ENCODE measurements at places on chromosomes 4 and X.
A peak's percentile ranks its signal among the peaks of the same experiment; 100 is the strongest.

GRCh38 chrX:63713526-63713925, 71.5 kb downstream of the ARHGEF9 start:
- DNase-seq, result no peak

DNA sequence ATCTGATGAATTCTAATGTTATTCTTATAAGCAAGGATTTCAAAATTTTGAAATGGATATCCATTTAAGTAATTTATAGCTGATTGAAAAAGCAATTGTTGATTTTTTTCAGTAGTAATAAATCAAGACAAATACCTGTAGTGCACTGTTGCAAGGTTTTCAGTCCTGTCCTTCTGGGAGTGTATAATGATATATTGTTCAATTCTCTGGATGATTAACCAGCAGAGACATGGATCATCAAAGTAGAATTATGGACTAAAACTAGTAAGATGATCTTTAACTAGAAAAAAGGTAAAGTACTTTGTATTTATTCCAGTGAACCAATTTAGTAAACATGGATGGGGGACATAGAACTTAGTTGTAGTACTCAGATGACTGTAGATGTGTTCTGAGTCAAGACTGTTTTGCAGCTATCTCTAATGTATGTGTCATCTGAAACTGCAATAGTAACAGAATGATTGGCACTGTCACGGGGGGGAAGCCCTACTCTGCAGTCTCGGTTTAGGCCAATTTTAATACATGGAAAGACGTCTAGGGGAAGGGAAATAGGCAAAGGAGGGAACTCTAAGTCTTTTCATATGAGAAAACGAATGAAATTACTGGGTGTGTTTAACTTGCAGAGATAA, 121.9 kb downstream of the GLRA3 start:
- DNase-seq, result no peak

- DNase-seq, result no peak
These were observed 5.4 kb downstream of the DAPP1 start for GRCh38 chr4:99821918-99822503.

GRCh38 chr4:15370296-15370695, 57.5 kb upstream of the C1QTNF7 start:
- no peak for DNase-seq

DNA sequence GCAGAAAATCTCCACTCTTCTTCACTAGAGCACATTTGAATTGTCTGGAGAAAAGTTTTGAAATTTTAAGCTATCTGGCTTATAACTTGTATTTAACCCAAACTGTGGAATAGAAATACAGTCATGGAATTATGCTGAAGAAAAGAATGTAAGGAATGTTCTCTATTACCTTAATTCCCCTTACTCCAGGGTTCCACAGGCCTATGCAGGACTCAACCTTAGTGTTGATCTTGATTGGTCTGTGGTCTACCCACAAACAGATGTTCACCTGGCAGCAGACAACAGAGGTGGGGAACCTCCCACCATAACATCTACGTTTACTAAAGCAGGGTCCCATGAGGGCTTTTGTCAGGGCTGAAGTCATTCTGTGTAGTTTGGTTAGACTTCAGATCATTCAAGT, 189.3 kb upstream of the GPRIN3 start:
- DNase-seq, result no peak

GRCh38 chrX:72169008-72169728, 12.4 kb upstream of the PIN4 start:
- no peak for DNase-seq

DNA sequence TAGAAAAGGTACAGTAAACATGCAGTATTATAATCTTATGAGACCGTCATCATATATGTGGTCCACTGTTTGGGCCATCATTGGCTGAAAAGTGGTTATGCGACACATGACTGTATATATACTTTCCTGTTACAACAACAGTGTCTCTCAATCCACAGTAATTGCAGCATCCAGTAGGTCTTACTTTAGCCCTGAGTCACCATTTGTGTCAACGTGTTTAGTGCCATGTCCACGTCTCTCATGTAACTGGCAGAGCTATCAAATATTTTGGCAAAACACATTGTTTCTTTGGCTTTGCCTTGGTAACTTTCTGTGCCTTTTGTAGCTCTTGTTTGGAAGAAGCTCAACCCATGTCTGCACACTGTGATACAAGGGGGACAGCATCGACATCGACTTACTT, 73.8 kb downstream of the CD38 start:
- DNase-seq, result no peak

DNA sequence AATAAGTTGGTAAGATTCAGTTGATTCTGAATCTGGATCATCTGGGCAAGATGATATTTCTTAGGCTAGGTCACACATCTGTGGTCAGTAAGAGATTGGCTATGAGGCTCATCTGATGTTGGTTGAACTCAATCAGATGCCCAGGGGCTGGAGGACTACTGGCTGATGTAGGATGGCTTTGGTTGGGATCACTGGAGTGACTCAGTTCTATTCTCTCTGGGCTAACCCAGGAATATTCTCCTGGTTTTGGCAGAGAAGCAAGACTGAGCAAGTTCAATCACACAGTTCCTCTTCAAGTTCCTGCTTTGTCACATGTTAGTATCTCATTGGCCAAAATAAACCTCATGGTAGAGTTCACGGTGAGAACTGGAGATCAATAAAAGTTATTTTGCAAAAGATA, 902.3 kb upstream of the SLIT2 start:
- no peak for DNase-seq

GRCh38 chr4:7635445-7636239, 200.9 kb upstream of the PSAPL1 start:
- DNase-seq, result no peak

- no peak for DNase-seq
These were observed 85.4 kb downstream of the SH3RF1 start for GRCh38 chr4:169185133-169185956.

DNA sequence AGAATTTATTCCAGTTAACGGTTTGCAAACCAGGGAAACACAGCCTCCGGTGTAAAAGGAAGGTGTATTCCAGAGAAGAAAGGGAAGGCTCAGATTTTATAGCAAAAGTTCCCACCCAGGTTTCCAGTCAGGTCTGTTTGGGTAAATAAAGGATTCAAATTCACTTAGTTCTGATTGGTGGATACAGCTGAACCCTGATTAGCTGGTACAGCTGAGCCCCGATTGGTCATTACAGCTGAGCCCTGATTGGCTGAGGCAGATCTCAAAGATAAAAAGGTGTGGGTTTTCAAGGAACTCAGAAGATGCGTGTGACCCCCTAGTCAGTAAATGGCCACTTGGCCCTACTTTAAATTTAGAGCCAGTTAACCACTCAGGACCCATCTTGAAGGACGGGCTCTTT, 6.6 kb downstream of the CLRN2 start:
- no peak for DNase-seq

DNA sequence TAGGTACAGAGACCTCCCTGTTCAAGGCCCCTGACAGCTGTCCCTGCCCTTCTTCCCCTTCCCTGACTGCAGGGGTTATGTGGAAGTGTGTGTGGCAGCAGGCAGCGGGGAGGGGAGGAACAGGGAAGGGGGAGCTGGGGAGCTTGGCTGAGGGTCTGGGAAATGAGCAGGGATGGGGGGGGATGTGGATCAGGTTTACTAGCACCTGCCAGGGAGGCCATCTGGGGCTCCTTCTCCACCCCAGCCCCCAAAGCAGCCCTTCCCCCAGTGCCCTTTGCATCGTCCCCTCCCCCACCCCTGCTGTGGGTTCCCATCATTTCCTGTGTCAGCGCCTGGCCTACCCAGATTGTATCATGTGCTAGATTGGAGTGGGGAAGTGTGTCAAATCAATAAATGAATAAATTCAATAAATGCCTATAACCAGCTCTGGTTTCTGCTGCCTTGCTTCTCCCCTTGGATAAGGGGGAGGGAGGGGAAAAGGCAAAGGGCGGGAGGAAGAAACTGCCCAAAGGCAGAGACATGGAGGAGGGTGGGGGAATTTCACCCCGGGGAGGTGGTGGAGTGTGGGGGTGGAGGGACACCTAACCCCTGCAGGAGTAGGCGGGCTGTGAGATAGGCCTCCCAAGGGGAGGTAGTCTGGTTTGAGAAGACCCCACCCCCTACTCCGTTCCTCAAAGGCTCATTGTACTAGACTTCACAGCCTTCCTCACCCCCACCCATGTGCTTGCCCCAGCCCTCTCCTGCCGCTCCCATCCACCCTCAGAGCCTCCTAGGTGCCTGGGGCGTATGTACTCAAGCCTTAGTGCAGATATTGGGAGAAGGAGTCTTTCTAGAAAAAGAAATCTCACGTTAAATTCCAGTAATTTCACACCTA, 3.2 kb downstream of the CXorf65 start:
- DNase-seq, result no peak

GRCh38 chr4:94416981-94417380, 34.8 kb upstream of the PDLIM5 start:
- DNase-seq, result no peak

DNA sequence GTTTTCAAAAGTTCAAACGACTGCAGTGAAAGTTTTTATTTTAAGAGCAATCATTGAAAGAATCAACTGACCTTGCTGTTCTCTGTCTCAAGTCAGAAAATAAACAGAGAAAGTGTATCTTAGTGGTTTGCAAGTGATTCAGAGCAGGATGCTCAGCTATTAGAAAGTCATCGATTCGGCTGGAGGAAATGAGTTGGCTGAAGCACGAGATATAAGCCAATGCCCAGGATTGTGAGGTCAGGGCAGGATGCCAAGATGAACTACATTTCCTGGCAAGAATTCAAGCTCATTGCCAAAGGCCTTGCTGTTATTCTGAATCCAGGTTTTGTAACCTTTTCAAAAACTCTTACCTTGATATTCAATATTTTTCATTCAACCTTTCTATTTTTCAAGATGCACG, 541.4 kb upstream of the BOD1L1 start:
- peak; percentile 64 for DNase-seq

- DNase-seq, result peak; percentile 29
These were observed at the start of gene LGI2 for GRCh38 chr4:25030277-25031076. Gene LGI2, minus strand, starts transcription at chr4:25030946. Its CDS starts 253 bp downstream, at chr4:25030693.

DNA sequence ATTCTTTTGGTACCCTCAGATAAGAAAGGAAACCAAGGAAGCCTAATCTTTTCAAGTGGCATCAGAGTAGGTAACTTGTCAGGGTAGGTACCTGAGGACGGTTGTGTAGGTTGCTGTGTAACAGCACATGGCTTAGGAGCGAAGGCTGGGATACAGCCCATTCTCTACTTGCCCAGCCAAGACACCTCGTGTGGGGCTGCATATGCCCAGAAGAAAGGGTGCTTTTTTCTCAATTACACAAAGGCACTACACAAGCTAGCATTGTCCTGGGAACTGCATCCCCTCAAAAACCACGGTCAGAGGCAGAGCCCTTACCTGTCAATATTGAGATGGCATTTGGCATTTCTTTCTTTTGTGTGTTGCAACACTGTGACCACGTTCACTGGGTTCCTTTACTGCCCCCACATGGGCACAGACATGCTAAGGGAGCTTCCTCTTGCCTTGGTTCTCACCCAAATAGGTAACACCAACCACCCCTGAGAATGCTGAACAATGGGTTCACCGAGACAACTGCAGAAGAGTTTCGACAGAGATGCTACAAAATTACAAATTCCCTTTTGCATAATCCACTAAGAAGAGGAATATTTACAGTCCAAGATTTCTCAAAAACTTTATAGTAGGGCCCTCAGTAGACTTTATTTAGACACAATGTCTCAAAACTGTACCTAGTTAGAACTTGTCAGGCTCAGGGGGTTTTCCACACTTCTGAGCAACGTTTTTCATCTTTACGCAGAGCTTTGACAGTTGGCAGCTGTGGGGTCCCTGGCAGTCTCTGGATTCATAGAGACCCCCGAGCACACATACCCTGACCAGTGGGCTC, 35.8 kb upstream of the TNIP3 start:
- no peak for DNase-seq

DNA sequence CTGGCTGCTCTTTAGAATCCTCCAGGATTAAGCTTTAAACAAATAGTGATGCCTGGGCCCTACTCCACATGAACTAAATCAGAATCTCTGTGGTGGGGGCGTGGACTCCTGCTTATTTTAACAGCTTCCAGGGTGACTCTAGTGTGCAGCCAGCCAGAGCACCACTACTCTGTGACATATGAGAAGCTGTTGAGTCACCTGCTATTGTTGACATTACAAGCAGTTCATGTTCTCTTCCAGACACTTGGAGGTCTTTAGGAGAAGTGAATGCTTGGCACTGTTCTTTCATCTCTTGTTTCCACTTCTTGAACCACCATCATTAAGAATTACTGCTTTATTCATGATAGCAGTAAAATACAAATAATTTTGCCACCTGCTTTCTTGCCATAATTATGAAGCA, 426 bp upstream of the C4orf51 start:
- DNase-seq, result peak; percentile 41

GRCh38 chr4:126807132-126807531, 825.6 kb upstream of the INTU start:
- DNase-seq, result no peak

DNA sequence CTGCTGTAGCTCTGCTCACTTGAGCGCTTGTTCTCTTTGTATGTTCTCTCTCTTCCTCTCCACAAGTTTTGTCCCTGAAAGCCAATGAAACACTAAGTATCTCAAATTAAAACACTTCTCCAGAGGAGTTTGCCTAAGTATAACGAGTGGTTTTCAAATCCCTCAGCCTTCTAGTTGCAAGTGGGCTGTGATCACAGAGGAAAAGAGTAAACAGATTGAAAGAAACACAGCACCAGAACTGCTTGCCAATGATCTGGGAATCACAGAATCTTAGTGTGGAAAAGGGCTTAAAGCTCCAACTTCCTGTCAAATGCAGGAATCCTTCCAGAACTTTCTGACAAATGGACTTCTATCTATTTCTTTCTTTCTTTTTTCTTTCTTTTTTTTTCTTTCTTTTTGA, 4.8 kb upstream of the PRSS12 start:
- no peak for DNase-seq

GRCh38 chr4:8765631-8766590, 105.7 kb downstream of the HMX1 start:
- DNase-seq, result no peak

DNA sequence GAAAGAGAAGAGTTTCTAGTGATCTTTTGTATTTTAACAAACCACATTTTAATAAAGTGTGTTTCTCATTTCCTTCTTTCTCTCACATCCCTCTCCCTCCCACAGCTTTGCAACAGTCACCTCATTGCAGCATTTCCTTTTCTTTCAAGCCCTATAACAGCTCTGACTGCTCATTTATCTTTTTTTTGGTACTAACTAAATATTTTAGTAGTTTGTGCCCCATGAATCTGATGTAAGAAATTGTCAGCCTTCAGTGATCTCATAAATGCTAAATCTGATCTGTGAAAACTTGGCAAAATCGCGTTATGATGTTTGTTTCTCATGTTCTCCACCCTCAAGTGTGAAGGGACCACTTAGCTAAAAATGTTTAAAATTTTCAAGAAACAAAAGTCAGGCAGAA, 258.5 kb upstream of the SLIT2 start:
- no peak for DNase-seq

DNA sequence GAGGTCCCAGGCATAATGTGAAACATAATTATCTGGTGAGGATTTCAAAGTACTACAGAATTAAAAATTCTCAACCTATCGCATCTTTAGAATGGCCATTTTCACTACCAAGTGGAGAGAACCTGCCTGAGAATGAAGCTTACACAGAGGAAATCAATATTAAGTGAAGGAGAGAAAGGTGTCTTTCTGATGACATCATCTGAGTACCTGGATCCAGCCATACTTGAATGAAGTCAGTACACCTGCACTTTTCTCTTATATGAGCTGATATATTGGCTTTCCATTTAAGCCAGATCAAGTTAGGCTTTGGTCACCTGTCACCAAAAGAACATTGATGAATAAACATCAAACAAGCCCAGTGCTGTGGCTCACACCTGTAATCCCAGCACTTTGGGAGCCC, 118.9 kb upstream of the MED14 start:
- no peak for DNase-seq

- DNase-seq, result no peak
These were observed 174.9 kb upstream of the TECRL start for GRCh38 chr4:64584125-64584524.

- DNase-seq, result no peak
These were observed 1095.7 kb upstream of the TENM3 start for GRCh38 chr4:181147416-181147951.

Data from NCI-H1105 (cell line).